ENCODE measurements at places on chromosomes 1 and 21.

DNA sequence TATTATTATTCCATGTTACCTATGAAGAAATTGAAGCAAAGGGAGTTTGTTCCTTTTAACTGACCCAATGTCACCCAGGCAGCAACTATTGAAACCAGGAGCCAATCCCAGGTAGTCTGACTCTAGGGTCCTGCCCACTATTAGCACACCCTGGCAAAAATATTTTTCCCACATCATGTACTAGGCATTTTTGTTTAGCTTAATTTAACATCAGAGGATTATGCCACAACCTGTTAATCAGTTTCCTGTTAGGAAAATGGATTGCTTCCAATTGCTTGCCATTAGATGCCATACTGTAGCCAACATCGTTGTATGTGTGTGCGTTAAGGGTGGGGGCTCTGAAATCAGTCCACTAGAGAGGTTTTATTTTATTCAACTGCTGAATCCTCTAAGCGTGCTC lies 281.1 kb downstream of the DNM3 start:
- DNase-seq = no peak

GRCh38 chr1:3194760-3195479 lies 125.9 kb downstream of the PRDM16 start:
- no peak for DNase-seq

DNA sequence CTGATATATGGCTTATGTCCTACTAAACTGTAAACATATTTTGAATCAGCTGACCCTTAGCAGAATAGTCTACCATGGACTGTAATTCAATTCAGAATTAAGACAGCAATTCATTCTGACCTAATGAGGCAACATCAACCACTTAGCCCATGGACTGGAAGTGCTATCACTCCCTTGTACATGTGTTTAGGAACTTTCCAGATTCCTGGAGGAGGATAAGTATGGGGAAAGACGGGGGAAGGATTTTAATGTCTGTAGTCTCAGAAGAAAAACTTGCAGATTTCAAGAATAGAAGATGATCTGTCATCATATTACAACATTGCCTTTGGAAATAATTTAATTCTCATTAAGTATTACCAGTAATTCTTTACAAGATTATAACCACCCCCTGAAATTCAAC lies 56.3 kb downstream of the PTGFR start:
- DNase-seq = no peak

DNA sequence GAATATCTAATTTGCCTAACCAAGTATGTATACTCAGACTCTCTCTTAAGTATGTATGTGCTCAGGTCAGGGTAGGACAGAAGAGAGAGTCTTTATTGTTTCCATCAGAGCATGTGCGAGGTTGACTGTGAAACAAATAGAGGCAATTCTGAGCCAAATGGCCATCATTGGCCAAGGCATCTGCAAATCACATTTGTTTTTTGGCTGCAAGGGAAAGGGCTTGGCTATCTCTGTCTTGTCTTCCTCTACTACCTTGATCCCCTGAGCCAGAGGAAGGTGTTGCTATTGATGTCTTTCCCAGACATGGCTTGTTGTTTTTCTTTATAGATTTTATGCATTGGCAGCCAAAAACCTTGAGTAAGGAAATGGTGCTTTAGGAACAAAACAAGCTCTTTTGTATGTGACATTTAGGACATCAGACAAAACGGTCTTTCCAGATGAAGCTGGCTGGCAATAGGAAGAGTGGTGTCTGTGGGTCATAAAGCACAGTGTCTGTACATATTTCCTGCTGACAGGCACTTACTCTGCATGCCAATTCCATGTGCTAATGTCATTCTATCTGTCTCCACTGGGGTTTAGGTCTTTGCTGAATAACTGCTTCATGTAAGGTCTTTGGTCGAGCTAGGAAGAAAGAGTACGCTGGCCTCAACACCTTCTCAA lies 163.3 kb downstream of the BRINP2 start:
- no peak for DNase-seq

DNA sequence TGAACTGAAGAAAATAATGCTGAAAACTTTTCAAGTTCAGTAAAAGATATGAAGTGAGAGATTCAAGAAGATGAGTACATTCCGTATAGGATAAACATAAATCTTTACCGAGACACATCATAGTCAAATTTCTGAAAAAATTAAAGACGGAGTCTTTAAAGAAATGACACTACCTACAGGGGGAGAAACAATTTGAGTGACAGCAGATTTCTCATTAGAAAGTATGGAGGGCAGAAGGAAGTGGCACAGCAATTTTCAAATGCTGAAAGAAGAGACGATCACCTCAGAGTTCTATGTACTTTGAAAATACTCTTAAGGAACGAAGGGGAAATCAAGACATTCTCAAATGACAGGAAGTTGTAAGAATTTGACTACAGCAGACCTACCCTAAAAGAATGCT lies 271.2 kb downstream of the ZP4 start:
- no peak for DNase-seq

- no peak for DNase-seq
Observed at GRCh38 chr1:12636098-12636950, 7.6 kb upstream of the AADACL4 start.

DNA sequence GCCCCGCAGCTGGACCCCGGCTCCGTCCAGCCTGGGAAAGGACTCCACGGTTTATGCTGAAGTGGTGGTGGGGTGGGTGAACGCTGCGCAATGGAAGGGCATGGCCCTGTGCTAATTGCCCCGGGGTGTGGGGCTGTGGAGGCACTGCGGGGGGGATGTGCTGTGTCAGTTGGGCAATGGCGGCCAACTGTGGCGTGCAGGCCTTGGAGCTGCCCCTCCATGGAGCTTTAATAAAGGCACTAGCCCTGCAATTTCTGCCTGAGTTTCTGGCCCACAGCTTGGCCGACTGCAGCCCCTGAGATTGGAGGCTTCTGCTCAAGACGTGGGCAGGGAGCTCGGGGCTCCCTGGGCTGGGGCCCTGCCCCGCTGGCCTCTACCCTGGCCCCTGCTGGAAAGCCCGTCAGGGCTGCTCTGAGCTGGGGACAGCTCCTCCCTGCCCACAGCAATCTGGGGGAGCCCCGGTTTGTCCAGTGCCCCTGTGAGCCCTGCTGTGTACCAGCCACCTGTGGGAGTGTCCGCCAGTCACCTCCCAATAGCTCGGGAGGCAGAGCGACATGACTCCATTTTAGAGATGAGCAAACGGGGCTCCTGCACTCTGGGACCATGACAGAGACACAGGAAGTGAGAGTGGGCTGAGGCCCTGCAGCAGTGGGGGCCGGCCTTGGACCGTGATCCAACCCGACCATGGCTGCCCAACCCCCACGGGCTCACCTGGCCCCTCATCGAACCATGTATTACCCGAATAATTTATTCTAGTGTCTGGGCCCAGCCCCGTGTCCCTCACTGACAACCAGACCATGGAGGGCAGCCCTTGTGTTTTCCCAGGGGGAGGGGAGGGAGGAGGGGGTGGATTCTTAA lies 8.7 kb upstream of the TNFRSF14 start:
- DNase-seq = no peak

DNA sequence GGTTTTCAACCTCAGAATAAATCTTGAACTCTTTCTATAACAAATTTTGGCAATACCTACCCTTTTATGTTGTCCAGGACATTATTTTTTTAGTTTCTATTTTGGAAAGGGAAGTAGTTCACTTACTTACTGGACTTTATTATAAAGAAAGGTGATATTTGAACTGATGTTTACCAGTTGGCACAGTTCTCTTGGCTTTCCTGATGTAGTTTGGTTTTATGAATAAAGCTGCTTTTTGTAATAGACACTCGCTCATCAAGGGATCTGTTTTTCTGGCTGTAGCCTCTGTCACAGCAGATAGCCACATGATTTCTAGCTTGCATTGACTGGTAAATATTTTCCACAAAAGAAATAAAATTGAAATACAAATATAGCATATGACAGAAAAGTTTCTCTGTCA lies 40.9 kb upstream of the METTL18 start:
- no peak for DNase-seq

DNA sequence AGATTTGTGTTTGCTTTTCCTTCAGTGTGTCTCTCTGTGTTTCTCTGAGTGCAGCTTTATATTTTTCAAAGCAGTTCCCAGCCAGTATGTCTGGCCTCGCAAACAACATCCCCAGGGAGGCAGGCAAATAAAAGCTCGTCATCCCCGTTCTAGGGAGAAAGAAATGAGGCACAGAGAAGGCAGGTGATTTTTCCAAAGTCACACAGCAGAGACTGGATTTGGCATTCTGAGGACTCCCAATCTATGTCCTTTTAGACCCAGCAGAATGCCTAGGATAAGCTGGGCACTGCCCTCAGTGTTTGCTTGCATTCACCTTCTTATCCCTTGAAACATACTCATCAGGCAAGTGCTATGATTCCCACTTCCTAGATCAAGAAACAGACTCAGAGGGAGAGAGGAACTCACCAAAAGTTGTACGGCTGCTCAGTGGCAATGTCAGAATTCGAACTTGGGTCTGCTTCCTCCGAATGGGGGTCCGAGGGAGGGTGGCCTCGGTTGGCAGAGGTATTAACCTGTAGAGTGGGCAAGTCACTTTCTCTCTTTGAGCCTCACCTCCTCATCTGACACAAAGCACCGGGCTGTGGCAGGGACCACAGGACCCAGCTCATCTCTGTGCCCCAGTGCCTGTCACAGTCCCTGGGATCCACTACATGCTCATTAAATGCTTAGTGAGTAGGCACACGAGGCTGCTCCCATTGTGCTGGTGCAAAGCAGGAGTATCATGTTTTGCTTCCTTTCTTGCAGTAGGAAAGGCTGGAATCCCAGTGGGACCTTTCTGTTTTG lies 4.2 kb downstream of the RAP1GAP start:
- no peak for DNase-seq

- DNase-seq = no peak
Observed at GRCh38 chr1:186054003-186054402, 319.8 kb downstream of the HMCN1 start.

DNA sequence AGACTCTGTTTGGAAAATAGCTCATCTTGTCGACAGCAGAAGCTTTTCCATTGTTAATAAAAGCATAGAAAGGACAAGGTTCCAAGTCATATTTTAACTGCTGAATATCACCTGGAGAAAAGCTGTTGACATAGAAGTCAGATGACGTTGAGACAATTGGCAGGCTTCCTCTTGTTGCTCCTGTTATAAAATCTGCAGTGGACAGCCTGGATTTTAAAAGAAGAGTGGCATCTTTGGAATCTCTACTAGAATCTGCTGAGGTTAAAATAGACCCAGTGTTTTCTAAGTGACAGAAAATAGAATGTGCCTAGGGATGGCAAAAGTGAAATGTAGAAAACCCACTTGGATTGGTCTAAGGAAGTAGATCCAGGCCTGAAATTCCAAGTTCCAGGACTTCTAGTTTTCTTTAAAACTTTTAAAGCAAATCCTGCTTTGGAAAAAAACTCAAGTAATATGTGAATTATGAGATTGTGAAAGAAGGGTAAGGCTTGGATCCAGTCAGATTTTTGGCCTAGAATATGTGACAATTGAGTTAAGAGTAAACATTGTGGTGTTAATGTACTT lies 53.6 kb upstream of the NEXN start:
- DNase-seq = no peak

GRCh38 chr1:179016706-179017382 lies 8.8 kb upstream of the FAM20B start:
- peak; percentile 71 for DNase-seq

GRCh38 chr1:147902253-147902845 lies at the start of gene GJA8:
Gene GJA8, plus strand, starts transcription at chr1:147902795. Its CDS starts 5,161 bp downstream, at chr1:147907956.
- DNase-seq = no peak

DNA sequence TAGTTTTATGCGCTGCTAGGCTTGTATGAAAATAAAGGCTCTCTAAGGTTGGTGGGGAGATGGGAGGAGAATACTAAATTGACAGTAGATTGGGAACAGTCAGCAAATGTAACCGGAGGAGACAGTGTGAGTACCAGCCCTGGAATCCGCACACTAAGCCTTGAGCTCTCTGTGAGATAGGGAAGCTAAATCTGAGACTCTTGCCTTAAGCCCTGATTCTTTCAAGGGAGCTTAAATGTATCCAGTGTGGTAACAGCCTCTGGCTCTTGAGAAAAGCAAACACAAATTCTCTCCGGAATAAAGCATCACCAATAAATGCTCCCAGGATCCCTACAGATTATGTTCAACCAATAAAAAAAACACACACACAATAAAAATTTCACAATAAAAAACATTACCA lies 33.0 kb upstream of the PDPN start:
- DNase-seq = no peak

DNA sequence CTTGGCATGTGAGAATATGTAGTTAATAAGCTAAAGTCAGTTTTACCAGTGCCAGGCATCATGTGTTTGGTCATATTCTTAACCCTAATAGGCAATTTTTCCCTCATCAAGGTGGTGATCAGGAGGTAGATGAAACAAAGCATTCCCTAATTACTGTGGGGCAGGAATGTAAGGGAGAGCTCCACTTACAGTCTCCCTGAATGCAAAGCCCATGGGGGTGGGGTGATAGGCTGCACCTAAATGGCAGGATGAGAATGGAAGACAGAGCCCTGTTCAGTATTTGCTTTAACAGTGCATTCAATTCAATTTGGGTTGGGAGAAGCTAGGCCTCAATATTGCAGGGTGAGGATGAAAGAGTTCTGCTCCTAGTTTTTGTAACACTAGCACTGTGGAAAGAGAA lies 23.4 kb downstream of the ZNF678 start:
- no peak for DNase-seq

DNA sequence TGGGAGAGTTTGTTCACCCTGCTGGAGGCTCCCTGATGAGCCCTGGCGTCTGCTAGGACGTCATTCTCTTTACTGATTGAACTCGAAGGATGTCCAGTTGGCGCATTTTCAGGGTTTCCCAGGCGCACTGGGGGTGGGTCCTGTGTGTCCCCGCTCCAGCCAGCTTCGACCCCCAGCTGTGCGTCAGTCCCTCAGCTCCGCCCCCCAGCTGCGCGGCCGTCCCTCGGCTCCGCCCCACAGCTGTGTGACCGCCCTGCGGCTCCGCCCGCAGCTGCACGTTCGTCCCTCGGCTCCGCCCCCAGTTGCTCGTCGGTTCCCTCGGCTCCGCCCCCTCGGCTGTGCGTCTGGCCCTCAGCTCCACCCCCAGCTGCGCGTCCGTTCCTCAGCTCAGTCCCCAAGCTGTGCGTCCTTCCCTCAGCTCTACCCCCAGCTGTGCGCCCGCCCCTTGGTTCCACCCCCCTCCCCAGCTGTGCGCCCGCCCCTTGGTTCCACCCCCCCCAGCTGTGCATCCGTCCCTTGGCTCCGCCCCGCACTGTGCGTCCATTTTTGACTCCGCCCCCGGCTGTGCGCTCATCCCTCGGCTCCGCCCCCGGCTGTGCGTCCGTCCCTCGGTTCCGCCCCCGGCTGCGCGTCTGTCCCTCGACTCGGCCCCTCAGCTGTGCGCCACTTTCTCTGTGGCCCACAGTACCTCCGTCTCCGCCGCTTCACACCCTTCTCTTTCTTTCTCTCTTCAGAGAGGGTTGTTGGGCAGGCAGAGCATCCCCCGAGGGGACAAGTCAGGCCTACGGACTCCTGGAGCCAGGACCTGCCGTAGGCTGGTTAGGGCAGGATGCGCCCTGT lies 61.3 kb downstream of the FAAP20 start:
- peak; percentile 96 for DNase-seq
